ENCODE measurements at places on chromosomes 2 and 18.
A peak's percentile ranks its signal among the peaks of the same experiment; 100 is the strongest.

DNA sequence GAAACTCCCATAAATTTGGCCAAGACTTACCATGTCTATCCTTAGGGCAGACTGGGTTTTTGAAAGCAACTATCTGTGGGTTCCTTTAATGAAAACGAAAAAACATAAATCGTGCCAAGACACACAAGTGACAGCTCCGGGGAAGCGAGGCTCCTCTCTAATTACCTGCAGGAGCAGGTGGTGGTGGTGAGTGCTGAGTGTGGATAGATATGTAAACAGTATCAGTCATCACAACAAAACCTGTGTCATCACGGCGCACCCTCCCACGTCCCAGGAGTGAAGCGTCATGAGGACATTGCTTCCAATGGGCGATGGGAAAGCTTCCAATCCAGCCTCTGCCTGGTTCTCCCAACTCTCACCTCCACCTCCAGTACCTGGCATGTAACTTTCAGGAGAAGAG is 31.3 kb downstream of the ACKR3 start:
- H3K27ac ChIP-seq = no peak overlapping the region
- no peak overlapping the region for H3K4me3 ChIP-seq
- no peak for DNase-seq

DNA sequence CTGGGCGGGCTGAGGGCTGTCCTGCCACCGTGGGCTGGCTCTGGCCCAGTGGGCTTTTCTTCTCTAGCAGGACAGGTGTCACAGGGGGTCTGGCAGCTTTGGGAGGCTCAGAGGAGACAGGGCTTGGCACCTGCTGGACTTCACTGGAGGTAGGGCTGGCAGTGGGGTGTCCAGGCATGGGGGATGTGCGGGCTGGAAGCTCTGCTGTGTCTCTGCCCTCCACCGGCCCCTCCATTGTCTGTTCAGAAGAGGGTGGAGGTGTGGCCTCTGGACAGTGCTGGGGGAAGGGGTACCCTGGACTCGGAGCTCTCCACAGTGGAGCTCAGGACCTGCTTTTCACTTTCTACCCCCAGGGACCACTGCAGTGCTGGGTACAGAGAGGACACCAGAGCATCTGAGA is 9.2 kb downstream of the PTPRN start:
- no peak for DNase-seq
- H3K27me3 ChIP-seq = peaks cover 86% of the 10 kb centered on the region
- H3K4me1 ChIP-seq = no peaks in the 10 kb centered on the region
- no peaks in the 10 kb centered on the region for H3K36me3 ChIP-seq
- no peak overlapping the region for H3K4me3 ChIP-seq
- no peak overlapping the region for H3K27ac ChIP-seq

- no peak overlapping the region for H3K4me3 ChIP-seq
- H3K36me3 ChIP-seq = no peaks in the 10 kb centered on the region
- DNase-seq = no peak
- no peaks in the 10 kb centered on the region for H3K4me1 ChIP-seq
Measured at GRCh38 chr2:63698786-63699548, 110.2 kb downstream of the MDH1 start.

- H3K4me1 ChIP-seq = peaks cover 22% of the 10 kb centered on the region
- DNase-seq = peak; percentile 51
- H3K4me3 ChIP-seq = no peak overlapping the region
- H3K27me3 ChIP-seq = peaks cover 10% of the 10 kb centered on the region
Measured at GRCh38 chr2:129827311-129828090, 152.0 kb upstream of the RAB6C start.

DNA sequence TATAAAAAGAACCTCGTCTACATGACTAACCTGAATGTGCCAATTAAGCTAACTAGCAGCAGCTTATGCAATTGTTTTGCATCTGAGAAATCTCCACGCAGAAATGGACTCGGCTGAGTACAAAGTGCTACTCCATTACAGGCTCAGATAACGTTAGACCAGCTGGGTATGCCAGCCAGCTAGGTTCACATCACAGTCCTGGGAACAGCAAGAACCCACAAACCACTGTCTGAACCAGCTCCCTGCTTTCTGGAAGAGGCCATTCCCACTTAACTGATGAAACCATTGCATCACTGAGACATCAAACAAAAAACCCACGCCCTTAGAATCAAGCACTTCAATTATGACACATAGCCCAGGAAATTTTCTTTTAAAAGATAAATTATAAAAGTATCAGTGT is 202.7 kb downstream of the CYRIA start:
- H3K4me3 ChIP-seq = no peak overlapping the region
- peak overlapping the region; percentile 17 for H3K27ac ChIP-seq
- peaks cover 6% of the 10 kb centered on the region for H3K27me3 ChIP-seq
- no peak for DNase-seq
- H3K4me1 ChIP-seq = no peaks in the 10 kb centered on the region
- peaks cover 17% of the 10 kb centered on the region for H3K36me3 ChIP-seq

DNA sequence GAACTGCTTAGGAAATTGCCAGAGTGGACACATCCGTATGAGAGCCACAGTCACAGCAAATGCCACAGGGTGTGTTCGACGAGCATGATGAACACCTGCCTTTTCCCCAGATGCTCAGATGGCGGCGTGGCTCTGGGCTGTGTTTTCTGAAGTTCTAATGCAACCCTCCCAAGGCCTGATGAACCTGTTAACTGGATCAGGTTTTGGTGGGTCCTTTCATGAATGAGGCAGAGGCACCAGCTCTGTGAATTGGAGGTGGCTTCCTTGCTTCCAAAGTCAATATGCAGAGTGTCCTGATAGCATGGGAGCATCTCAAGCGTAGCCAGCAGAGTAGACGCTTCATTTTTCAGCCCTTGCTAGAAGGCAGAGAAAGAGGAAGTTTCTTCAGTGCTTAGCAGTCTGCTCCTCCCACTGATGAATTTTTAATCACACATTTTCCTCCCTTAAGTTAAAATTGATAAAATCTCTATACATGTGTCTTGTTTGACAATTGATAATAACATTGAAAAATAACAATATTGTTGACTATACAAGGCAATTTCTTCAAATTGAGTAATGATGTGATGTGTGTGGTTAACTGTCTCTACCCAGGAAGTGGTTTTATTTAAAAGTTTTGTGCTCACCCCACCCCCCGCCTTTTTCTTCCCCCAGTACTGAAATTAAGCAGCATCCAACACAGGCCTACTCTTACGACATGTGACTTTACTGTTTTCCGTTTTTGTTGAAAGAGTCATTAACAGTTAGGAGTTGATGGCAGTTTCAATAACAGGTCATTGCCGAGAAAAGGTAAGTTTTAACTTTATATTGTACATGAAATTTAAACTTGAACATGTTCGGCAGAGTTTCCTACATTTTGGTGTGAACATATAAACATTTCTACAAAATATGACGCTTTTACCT is at the start of gene ARHGAP15:
TSS of gene ARHGAP15 (plus strand) at position 739 of the 900 bp plus-strand sequence.
- no peak within 1 kb of the TSS for H3K4me3 ChIP-seq
- no peak within 1 kb of the TSS for H3K27ac ChIP-seq
- H3K4me1 ChIP-seq = peaks cover 8% of the 10 kb centered on the region
- peaks cover 3% of the 10 kb centered on the region for H3K27me3 ChIP-seq
- no peaks in the 10 kb centered on the region for H3K36me3 ChIP-seq

- no peaks in the 10 kb centered on the region for H3K36me3 ChIP-seq
- H3K27ac ChIP-seq = no peak overlapping the region
- peaks cover 5% of the 10 kb centered on the region for H3K27me3 ChIP-seq
- no peak overlapping the region for H3K4me3 ChIP-seq
Measured at GRCh38 chr2:46430992-46431391, 48.4 kb upstream of the TMEM247 start.

GRCh38 chr2:100561191-100561590 is 1.6 kb upstream of the PDCL3 start:
- H3K36me3 ChIP-seq = peaks cover 10% of the 10 kb centered on the region
- H3K27ac ChIP-seq = no peak overlapping the region
- DNase-seq = no peak
- H3K4me1 ChIP-seq = peaks cover 24% of the 10 kb centered on the region

GRCh38 chr18:3872641-3873040 is 422.7 kb downstream of the TGIF1 start:
- no peak overlapping the region for H3K4me3 ChIP-seq
- DNase-seq = no peak
- no peak overlapping the region for H3K27ac ChIP-seq
- H3K4me1 ChIP-seq = peaks cover 47% of the 10 kb centered on the region
- no peaks in the 10 kb centered on the region for H3K36me3 ChIP-seq

DNA sequence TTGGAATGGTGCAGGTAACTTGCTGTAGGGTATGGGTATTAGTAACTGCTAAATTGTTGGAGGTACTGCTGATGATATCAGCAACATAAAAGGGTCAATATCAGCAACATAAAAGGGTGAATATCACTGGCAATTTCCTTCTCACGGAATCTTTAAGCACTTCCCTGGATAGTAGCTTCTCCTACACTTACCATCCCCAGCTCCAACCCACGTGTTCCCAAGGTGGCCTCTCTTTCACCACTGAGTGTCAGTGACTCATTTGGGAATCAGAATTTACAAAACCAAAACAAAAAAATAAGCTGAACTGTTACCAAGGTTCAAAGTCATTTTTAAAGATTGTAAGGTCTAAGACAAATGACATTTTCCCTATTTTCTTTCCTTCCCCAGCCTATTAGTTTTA is 70.8 kb downstream of the LRP2 start:
- H3K4me3 ChIP-seq = no peak overlapping the region
- peaks cover 9% of the 10 kb centered on the region for H3K4me1 ChIP-seq
- no peaks in the 10 kb centered on the region for H3K36me3 ChIP-seq
- no peak overlapping the region for H3K27ac ChIP-seq
- H3K27me3 ChIP-seq = no peaks in the 10 kb centered on the region

GRCh38 chr2:238835726-238836301 is 12.1 kb upstream of the TWIST2 start:
- no peak for DNase-seq
- H3K27ac ChIP-seq = no peak overlapping the region
- H3K27me3 ChIP-seq = peaks cover 53% of the 10 kb centered on the region
- H3K4me3 ChIP-seq = no peak overlapping the region
- H3K36me3 ChIP-seq = no peaks in the 10 kb centered on the region
- peaks cover 21% of the 10 kb centered on the region for H3K4me1 ChIP-seq

GRCh38 chr2:230671117-230671516 is 41.5 kb upstream of the CAB39 start:
- DNase-seq = no peak
- no peak overlapping the region for H3K4me3 ChIP-seq
- H3K36me3 ChIP-seq = no peaks in the 10 kb centered on the region

All from nephron progenitor cell (in vitro differentiated cells).